ENCODE measurements at places on chromosomes 11 and 22. TPM values are rescaled to one million over a fixed set of nuclear protein-coding genes. Genes with fewer than 3 reads are reported as not detected.

- no peaks in the 10 kb centered on the region for H3K4me1 ChIP-seq
- H3K27me3 ChIP-seq = no peaks in the 10 kb centered on the region
- H3K36me3 ChIP-seq = no peaks in the 10 kb centered on the region
- no peak overlapping the region for H3K27ac ChIP-seq
- peak; percentile 69 for DNase-seq
Observed at GRCh38 chr11:63738720-63739360, 29.7 kb downstream of the ZFTA start.

GRCh38 chr11:116792869-116793771, 1.4 kb upstream of the APOA5 start:
- no peaks in the 10 kb centered on the region for H3K27me3 ChIP-seq
- no peak overlapping the region for H3K27ac ChIP-seq
- H3K4me3 ChIP-seq = no peak overlapping the region
- no peak for DNase-seq
- H3K4me1 ChIP-seq = peaks cover 43% of the 10 kb centered on the region

- no peak overlapping the region for H3K4me3 ChIP-seq
- no peak overlapping the region for H3K27ac ChIP-seq
- peaks cover 8% of the 10 kb centered on the region for H3K4me1 ChIP-seq
- H3K27me3 ChIP-seq = no peaks in the 10 kb centered on the region
Observed at GRCh38 chr11:36109850-36110606, 166.2 kb downstream of the LDLRAD3 start.

GRCh38 chr11:27933992-27934829, 173.7 kb downstream of the KIF18A start:
- H3K4me1 ChIP-seq = peaks cover 6% of the 10 kb centered on the region
- no peak overlapping the region for H3K4me3 ChIP-seq
- no peaks in the 10 kb centered on the region for H3K36me3 ChIP-seq
- H3K27me3 ChIP-seq = no peaks in the 10 kb centered on the region
- no peak for DNase-seq

DNA sequence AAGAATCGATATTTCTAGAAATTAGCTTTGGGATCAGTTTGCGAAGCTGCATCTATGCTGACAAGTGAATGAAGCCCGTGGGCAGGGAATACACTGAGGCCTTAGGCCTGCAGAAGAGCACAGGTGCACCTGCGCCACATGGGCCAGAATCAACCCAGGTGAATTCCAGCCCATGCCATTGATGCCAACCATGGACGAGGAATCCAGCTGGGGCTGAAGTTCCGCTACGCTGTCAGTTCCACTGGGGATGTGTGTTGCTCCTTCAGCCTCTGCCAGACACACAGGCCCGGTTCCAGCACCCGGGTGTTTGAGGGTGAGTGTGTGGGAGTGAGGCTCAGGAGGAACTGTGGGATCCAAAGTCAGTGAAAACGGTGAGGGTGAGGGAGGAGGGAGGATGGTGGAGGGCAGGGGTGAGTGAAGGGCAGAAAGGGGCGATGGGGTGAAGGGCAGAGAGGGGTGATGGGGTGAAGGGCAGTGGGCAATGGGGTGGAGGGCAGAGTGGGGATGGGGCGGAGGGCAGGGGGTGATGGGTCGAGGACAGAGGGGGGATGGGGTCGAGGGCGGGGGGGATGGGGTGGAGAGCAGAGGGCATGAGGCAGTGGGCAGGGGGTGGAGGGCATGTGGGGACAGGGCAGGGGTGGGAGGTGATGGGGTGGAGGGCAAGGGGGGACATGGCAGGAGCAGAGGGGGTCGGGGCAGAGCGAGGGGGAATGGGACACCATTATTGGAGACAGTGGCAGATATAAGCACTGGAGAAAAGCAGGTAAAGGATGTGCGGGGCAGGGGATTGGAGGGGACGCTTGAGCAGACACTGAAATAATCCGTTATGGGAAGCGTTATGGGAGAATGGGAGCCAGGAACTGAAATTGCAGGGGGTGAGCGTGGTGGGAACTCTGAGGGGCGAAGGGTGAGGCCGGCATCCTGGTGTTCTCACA, 931.6 kb downstream of the BRD1 start:
- DNase-seq = no peak
- no peak overlapping the region for H3K4me3 ChIP-seq
- H3K27ac ChIP-seq = no peak overlapping the region
- H3K27me3 ChIP-seq = no peaks in the 10 kb centered on the region

GRCh38 chr11:64331569-64332371, 8.2 kb upstream of the CCDC88B start:
- no peak overlapping the region for H3K4me3 ChIP-seq
- no peaks in the 10 kb centered on the region for H3K36me3 ChIP-seq
- no peaks in the 10 kb centered on the region for H3K27me3 ChIP-seq
- H3K4me1 ChIP-seq = peaks cover 29% of the 10 kb centered on the region

DNA sequence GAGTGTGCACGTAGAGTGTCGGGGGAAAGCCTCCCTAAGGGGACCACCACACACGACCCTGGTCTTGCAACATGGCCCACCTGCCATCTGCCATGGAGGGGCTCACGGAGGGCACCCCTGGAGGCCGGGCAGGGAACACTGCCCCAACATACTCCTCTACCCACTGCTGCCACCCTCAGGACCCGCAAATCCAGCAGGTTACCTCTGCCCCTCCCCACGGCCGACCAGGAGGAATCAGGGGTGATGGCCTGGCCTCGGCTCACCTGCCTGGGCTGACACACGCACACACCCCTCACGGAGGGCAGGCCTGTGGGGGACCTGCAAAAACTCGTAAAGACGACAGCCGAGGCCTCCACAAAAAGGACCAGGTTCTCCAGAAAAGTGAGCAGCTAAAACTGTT, 30.2 kb downstream of the CHID1 start:
- no peak overlapping the region for H3K4me3 ChIP-seq
- no peaks in the 10 kb centered on the region for H3K36me3 ChIP-seq
- H3K4me1 ChIP-seq = peaks cover 16% of the 10 kb centered on the region
- no peak for DNase-seq
- H3K27me3 ChIP-seq = no peaks in the 10 kb centered on the region

Gene PTDSS2
- 93.3 TPM for total RNA-seq

Gene MAP6
- total RNA-seq = 2.6 TPM
